ENCODE measurements at places on chromosomes 1 and 21.

DNA sequence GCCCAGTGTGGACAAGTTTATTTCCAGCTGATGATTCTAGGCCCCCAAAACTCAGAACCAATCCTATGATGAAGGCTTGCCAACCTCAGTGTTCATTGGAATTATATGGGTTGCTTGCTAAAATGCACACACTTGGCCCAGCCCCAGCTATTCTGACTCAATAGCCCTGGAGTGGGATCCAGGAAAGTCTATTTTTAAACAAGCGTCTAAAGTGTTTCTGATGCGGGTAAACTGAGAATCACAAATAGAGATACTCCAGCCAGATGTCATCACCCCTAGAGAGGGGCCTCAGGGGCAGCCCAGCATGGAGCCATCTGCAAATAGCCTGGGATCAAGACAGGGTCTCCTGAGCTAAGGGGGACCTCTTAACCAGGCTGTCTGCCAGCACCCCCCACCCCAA, 46.0 kb downstream of the PKP1 start:
- no peaks in the 10 kb centered on the region for H3K27me3 ChIP-seq
- DNase-seq, result no peak
- no peaks in the 10 kb centered on the region for H3K4me1 ChIP-seq
- H3K27ac ChIP-seq, result no peak overlapping the region

GRCh38 chr1:239067480-239067879, 318.9 kb upstream of the CHRM3 start:
- H3K4me1 ChIP-seq, result no peaks in the 10 kb centered on the region
- H3K4me3 ChIP-seq, result no peak overlapping the region
- no peak for DNase-seq
- H3K36me3 ChIP-seq, result no peaks in the 10 kb centered on the region

DNA sequence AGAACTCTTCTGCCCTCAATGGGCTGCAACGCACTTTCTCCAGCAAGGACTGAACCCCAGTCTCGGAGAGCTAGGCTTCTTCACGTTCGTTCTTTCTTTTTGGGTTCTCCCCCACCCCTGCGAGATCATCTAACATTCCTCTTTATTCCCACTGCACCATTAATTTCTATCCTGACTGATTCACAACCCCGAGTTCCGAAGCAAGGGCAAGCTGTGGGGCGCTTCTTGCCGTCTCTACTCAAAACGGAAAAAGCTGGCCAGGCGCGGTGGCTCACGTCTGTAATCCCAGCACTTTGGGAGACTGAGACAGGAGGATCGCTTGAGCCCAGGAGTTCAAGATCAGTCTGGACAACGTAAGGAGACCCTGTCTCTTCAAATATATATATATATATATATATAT, 37.4 kb upstream of the BTG2 start:
- no peak for DNase-seq
- H3K4me1 ChIP-seq, result peaks cover 25% of the 10 kb centered on the region
- no peaks in the 10 kb centered on the region for H3K36me3 ChIP-seq
- no peak overlapping the region for H3K4me3 ChIP-seq
- no peak overlapping the region for H3K27ac ChIP-seq

DNA sequence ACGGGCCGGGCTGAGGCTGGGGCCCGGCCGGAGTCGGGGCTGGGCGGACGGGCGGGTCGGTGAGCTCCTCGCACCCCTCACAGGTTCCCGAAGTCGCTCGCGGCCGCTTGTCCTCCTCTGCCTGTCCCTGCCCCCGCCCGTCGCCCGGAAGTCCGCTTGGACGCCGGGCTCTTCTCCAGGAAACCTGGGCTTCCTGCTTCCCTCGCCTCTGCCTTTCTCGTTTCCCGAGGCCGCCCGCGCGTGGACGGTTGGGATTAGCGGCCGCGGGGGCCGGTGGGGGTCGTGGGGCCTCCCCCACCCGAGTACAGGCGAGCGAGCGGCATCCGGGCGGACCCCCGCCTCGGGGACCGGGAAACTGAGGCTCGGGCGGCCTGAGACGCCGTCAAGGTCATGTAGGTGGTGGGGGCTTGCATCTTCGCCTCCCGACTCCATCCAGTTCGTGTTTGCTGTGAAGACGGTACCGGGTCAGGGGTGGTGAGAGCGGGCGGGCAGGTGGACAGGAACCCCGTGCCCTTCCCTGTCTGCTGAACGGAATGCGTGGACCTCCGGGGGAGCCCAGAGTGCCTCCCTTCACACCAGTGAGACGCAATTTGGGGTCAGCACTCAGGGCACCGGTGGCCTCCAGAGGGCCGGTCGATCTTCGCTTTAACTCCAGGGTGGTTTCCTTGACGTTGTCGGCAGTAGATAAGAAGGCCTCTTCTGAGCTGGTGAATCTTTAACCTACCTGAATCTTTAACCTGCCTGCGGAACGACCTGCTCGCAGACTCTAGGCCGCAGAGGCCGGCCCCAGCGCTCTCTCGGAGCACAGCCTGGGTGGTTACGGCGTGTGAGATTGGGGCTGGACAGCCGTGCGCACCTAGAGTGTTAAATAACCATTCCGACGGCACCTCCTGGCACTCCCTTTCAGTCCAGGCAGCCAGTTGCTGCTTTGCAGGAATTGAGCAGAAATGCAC, 686 bp downstream of the ARF1 start:
- H3K27me3 ChIP-seq, result no peaks in the 10 kb centered on the region
- H3K36me3 ChIP-seq, result no peaks in the 10 kb centered on the region
- peak; percentile 38 for DNase-seq

DNA sequence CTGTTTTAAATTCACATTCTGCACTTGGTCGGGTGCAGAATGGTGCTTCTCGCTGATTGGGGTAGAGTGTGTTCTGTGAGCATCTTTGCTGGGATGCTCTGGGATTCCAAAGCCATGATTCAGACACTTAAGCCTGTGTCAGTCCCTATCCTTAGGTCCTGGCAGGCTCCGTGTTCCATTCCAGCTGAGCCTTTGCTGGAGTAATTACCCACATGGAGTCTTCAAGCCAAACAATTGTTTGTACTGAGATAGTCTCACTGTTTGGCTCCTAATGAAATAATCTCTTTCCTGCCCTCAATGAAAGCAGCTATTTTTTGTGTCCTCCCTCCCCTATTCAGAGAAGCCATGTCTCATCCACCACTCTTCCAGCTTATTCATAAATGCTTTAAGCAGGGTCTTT, 18.7 kb downstream of the SMAP2 start:
- no peaks in the 10 kb centered on the region for H3K27me3 ChIP-seq
- no peak for DNase-seq
- H3K4me1 ChIP-seq, result peaks cover 74% of the 10 kb centered on the region
- peaks cover 4% of the 10 kb centered on the region for H3K36me3 ChIP-seq
- no peak overlapping the region for H3K4me3 ChIP-seq
- peak overlapping the region; percentile 75 for H3K27ac ChIP-seq

DNA sequence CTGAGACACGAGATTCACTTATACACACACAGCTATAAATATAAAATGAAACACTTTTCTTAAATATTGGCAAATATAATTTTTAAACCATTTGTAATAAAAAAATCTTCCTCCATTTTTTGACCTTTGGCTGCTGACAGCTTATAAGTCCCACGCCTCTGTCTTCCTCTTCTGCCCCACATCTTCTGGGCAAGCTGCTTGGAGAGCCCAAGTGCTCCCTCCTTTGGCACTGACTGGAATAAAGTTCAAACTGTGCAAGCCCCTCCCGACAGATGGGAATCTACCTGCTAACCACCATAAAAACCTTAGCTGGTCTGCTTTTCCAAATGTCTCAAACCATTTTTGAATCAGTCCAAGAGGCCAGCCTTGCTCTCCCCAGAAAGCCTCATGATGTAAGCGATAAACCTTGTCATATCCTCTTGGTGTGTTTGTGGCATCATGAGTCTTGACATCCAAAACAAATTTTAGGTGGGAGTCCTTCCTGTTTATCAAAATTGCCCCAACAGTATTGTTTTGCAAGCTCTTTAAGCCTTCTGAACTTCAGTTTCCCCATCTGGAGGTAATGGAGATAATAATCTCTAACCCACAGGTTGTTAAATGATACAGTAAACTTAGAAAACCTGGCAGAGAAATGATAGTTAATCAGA, 99.8 kb downstream of the SNX7 start:
- no peak for DNase-seq
- H3K27me3 ChIP-seq, result no peaks in the 10 kb centered on the region
- no peak overlapping the region for H3K27ac ChIP-seq
- H3K4me3 ChIP-seq, result no peak overlapping the region
- no peaks in the 10 kb centered on the region for H3K4me1 ChIP-seq
- H3K36me3 ChIP-seq, result no peaks in the 10 kb centered on the region

- H3K27ac ChIP-seq, result no peak overlapping the region
- DNase-seq, result no peak
- H3K4me1 ChIP-seq, result no peaks in the 10 kb centered on the region
- H3K27me3 ChIP-seq, result no peaks in the 10 kb centered on the region
- no peak overlapping the region for H3K4me3 ChIP-seq
Measured at GRCh38 chr1:23273450-23274133, 56.3 kb upstream of the HTR1D start.

GRCh38 chr1:232451506-232451905, 178.4 kb downstream of the SIPA1L2 start:
- H3K36me3 ChIP-seq, result no peaks in the 10 kb centered on the region
- H3K27ac ChIP-seq, result no peak overlapping the region
- no peaks in the 10 kb centered on the region for H3K27me3 ChIP-seq
- DNase-seq, result no peak
- no peaks in the 10 kb centered on the region for H3K4me1 ChIP-seq
- H3K4me3 ChIP-seq, result no peak overlapping the region

DNA sequence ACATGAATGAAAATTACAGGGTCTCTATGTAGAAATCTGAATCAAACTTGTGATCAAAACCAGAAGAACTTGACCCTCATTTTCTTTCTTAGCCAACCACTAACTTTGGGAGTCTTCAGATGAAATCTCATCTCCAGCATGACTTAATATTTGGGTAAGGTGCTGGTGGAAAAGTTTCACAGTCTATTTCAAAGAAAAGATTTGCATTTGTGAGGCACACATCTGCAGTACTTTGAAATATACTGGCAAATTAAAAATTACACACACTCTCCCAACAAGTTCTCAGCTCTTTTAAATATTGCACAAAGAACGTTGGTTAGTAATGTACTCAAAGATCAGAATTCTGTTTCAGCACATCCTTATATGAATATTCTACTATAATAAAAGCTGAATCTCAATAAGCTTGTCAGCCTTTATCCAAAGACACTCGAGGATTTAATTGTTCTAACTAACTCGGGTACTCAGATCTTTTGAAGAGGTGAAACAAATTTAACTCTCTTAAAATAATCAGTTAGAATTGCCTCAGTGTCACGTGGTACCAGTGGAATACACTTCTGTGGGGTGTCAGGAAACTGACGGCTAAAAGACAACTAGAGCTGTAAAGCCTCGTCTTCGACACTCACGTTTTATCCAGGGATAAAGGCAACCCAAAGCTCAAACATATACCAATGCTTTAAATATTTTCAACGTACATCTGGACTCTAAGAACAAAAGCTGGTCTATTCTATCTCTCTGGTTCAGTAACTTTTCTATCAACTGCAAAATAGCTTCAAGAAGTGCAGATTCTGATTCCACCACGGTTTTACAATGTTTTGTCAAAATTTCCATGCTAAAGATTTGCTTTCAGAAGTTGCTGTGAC, 19.0 kb downstream of the SAMSN1 start:
- H3K36me3 ChIP-seq, result no peaks in the 10 kb centered on the region
- DNase-seq, result no peak
- H3K4me3 ChIP-seq, result peak overlapping the region; percentile 24

GRCh38 chr1:27044613-27045151, 32.0 kb upstream of the TENT5B start:
- H3K36me3 ChIP-seq, result no peaks in the 10 kb centered on the region
- no peaks in the 10 kb centered on the region for H3K27me3 ChIP-seq
- peak; percentile 92 for DNase-seq
- no peak overlapping the region for H3K27ac ChIP-seq
- peaks cover 14% of the 10 kb centered on the region for H3K4me1 ChIP-seq

DNA sequence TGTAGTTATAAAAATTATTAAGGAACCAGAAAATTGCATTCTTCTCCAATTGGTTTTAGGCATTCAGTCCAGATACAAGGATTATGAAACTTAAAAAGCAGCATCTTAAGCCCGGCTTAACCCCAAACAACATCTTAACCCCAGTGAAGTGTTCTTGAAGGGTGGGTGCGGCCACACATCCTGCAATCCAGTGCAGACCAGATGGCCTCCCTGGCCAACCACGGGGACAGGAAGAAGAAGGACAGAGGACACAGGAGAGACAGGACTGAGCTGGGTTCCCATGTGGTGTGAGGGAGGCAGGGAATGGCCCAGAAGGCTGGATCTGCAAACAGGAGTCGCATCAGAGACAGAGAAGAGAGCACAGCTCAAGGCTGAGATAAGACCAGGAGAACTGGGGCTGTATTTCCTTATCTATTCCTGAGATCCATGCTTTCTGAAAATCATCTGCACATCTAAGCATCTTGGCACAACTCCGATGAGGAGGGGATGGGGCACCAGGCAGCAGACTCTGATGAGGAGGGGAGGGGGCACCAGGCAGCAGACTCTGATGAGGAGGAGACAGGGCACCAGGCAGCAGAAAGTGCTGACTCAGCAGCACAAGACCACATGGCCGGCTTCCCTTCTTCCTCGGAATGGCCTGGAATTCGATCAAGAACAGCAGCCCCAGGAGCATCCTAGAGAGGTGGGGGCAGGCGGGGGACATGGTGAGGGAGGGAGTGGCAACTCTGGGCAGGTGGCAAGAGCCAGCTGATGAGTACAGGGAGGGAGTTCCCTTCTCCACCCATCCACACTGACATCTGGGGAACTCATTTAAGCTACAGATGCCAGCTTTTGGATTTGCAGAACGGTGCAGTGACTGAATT, 26.6 kb downstream of the ABCG1 start:
- H3K27ac ChIP-seq, result no peak overlapping the region
- no peaks in the 10 kb centered on the region for H3K27me3 ChIP-seq
- no peaks in the 10 kb centered on the region for H3K36me3 ChIP-seq
- H3K4me3 ChIP-seq, result no peak overlapping the region
- DNase-seq, result no peak

All from natural killer cell (primary cell).